ENCODE measurements at places on chromosomes 13 and 19.
A peak's percentile ranks its signal among the peaks of the same experiment; 100 is the strongest.

DNA sequence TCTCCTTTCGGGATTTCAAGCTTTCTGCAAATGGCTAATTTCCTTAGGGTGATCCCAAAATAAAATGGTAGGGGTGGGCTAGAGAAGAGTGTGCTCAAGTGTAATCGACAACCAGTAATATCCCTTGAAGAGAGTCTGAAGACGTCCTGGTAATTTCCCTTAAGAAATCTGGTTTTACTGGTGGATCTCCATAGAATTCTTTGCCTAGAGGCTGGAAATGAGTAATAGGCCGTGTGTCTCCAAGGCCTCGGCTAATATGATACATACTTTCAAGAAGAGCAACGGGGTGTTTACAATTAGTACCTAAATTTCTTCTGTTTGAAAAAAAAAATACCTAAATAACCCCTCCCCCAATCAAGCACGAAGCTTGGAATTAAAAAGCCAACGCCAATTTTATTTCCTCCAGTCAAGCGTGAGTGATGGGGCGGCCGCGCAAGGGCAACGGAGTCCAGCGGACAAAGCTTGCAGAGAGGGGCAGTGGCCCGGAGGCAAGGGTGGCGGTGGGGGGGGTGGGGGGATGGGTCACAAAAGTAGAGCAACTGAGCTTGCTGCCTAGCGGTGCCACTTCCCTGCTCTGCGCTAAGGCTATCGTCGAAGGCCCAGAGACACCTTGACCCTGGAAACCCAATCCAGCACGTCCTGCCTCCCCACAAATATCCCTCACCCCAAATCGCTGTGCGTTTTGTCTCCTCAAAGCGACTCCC, 7.8 kb downstream of the SOX21 start:
- no peak overlapping the region for H3K4me3 ChIP-seq
- H3K4me1 ChIP-seq: peaks cover 20% of the 10 kb centered on the region
- no peak for ATAC-seq
- H3K27ac ChIP-seq: no peak overlapping the region

DNA sequence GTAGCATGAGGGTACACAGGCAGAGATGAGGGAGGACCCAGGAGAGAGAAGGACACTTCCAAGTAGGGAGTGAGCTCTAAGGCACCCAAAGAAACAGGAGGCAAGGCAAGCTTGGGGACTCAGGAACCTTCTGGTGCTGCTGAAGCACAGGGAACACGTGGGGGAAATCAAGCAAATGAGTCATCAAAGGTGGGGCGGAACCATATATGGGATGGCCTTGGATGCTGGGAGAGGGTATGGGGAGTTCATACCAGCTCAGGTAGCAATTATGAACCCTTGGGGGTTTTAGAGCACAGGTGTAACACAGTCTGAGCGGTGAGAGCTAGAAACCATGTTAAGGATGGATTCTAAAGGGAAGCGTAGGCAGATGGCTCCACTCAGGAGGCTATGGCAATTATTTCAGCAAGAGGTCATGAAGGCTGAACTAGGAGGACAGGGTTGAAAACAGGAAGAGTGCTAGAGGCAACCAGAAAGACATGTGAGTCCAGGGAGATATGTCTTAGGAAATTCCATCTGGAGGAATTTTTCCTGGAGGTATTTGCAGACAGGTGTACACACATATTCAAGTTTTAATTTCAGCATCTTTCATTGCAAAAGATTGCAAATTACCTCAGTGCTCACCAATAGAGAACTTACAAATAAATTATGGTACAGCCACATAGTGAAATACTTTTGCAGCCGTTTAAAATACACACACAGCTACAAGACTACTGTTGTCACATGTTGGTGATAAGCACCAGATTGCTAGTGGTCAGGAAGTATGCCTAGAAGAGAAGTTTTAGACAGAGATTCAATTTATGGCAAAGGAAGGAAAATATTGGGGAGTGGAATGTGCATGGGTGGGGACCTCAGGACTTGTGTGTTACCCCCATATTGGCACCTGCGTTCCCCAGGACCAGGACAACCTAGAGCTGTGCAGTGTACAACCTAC, 77.0 kb downstream of the STARD13 start:
- peaks cover 76% of the 10 kb centered on the region for H3K4me1 ChIP-seq
- H3K27ac ChIP-seq: no peak overlapping the region
- H3K27me3 ChIP-seq: no peaks in the 10 kb centered on the region

DNA sequence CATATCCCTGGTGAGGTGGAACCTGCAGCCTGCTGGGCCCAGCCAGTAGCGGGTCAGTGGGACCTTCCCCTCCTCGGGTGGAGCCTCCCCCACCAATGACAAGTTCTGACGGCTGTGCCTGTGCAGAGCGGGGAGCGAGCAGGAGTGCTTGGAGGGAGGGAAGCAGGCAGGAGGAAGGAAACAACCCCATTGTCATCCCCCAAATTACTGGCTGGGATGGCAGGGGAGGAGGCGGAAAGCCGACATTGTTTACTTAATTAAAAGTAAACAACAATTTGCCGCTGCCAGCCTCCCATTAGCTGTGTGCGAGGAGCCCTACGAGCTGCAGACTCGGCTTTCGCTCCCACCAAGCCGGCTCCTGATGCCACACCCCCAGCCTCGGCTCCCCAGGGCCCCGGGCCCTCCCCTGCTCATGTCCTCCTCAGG, 45.5 kb downstream of the LYL1 start:
- H3K27me3 ChIP-seq: no peaks in the 10 kb centered on the region
- H3K36me3 ChIP-seq: no peaks in the 10 kb centered on the region
- peaks cover 51% of the 10 kb centered on the region for H3K4me1 ChIP-seq
- no peak overlapping the region for H3K4me3 ChIP-seq
- no peak for ATAC-seq

- ATAC-seq: no peak
- no peaks in the 10 kb centered on the region for H3K4me1 ChIP-seq
- no peaks in the 10 kb centered on the region for H3K27me3 ChIP-seq
- no peak overlapping the region for H3K4me3 ChIP-seq
- H3K36me3 ChIP-seq: no peaks in the 10 kb centered on the region
Measured at GRCh38 chr13:32041429-32041828, 9.9 kb downstream of the FRY start.

GRCh38 chr13:97879646-97880310, 73.7 kb upstream of the IPO5 start:
- no peaks in the 10 kb centered on the region for H3K4me1 ChIP-seq
- H3K27me3 ChIP-seq: no peaks in the 10 kb centered on the region
- no peaks in the 10 kb centered on the region for H3K36me3 ChIP-seq
- H3K4me3 ChIP-seq: no peak overlapping the region

- peaks cover 16% of the 10 kb centered on the region for H3K36me3 ChIP-seq
- H3K27me3 ChIP-seq: no peaks in the 10 kb centered on the region
- no peak overlapping the region for H3K4me3 ChIP-seq
- H3K27ac ChIP-seq: peak overlapping the region; percentile 82
Measured at GRCh38 chr13:110245416-110245899, 61.5 kb downstream of the COL4A1 start.

- peak within 1 kb of the TSS; percentile 79 for H3K27ac ChIP-seq
- ATAC-seq: peak; percentile 100
- H3K4me3 ChIP-seq: peak within 1 kb of the TSS; percentile 72
- H3K36me3 ChIP-seq: no peaks in the 10 kb centered on the region
- H3K27me3 ChIP-seq: peaks cover 8% of the 10 kb centered on the region
- H3K4me1 ChIP-seq: peaks cover 7% of the 10 kb centered on the region
Measured at GRCh38 chr19:19138109-19138981, at the start of gene TMEM161A. TSS of gene TMEM161A (minus strand) at chr19:19138478. CDS start at chr19:19138428, 50 bp downstream.

DNA sequence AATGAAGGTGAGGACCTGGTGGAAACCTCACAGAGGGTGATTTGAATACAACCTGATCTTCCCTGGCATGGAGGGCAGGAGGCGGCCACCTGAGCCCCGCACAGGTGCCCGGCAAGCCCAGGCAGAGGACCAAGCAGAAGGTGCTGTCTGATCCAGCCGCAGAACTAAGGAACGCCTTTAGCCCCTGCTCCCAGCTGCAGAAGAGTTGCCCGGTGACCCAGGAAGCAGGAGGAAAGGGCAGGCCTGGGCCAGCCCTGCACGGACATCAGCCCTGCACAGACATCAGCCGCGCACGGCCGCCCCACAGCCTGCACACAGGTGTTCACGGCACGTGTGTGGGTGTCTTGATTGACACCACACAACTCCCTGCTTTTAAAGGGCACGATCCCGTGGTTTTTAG, 43.1 kb downstream of the RASA3 start:
- H3K36me3 ChIP-seq: no peaks in the 10 kb centered on the region
- H3K27ac ChIP-seq: no peak overlapping the region
- ATAC-seq: no peak
- H3K27me3 ChIP-seq: no peaks in the 10 kb centered on the region
- no peak overlapping the region for H3K4me3 ChIP-seq
